Activated T-helper 1 cell treated with anti-CD3 and anti-CD28 coated beads, Interleukin-2, amount 50 U/mL, for 16 hours (primary cell): ENCODE measurements at places on chromosomes 16 and 17.
A peak's percentile ranks its signal among the peaks of the same experiment; 100 is the strongest.

DNA sequence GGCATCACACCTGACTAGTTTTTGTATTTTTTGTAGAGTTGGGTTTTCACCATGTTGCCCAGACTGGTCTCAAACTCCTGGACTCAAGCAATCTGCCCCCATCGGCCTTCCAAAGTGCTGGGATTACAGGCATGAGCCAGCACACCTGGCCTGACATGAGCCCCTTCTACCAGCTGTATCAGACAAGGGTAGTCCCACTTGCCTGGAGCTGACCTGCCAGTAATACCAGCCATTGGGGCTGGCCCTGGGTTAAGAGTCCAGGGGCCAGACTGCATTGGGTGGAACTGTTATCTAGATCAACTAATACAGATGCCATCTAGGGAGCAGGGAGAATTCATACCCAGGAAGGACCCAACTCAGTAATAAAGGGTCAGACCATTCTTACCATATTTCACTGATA, 28.1 kb downstream of the WSB1 start:
- no peak for DNase-seq

DNA sequence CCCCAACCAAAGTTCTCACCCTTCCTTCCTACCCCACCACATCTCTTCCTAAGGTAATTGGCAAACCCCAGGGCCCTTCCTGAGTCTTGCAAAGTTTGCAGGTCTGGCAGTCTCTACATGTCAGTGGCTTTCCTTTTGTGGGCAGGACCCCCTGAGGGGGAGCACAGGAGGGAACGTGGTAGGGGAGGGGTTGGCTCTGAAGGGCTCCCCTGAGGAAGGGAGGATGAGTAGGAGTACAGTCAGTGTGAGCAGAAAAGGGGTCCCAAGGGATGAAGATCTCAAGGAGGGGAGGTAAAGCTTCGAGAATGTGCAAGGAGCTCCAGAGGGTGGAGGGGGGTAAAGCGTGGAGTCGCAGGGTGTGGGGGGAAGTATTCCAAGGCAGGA, 206.9 kb downstream of the RAB11FIP4 start:
- no peak for DNase-seq

GRCh38 chr17:62150471-62150870, 85.4 kb upstream of the MED13 start:
- DNase-seq, result no peak

- DNase-seq, result no peak
These were observed 92.4 kb downstream of the RPGRIP1L start for GRCh38 chr16:53611179-53611696.

GRCh38 chr17:16980813-16981731, 9.2 kb upstream of the TNFRSF13B start:
- DNase-seq, result no peak

DNA sequence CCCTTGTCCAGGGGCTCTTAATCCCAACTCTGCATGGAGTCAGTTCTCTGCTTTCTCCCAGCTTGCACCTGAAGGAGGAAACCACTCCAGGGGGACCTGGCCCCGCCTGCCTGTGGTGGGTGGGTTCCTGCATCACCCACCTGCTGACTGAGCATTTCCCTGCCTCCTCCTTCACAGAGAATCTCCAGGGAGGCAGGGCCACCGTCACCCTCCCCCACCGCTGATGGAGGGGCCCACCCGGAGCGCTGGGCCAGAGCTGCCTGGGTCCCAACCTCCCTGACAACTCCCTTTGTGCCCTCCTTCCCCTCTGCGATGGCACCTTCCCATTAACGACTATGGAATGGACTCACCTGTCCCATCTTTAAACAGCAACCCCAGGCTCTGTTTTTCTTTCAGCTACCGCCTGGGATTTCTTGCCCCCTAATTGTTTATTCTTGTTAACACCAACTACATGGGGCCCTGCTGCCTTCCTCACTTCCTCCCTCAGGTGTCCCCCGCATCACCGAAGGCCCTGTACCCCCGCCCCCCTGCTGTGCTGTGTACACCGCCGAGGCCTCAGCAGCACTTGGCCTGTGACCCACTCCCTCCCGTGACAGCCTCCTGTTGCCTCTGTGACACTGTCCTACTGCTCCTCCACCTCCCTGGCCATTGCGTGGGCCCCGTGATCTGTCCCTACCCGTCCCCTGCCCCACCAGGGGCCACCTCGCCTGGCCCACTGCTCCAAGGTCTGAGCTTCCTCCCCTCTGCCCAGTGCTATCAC, 842 bp upstream of the TEDC2 start:
- no peak for DNase-seq

DNA sequence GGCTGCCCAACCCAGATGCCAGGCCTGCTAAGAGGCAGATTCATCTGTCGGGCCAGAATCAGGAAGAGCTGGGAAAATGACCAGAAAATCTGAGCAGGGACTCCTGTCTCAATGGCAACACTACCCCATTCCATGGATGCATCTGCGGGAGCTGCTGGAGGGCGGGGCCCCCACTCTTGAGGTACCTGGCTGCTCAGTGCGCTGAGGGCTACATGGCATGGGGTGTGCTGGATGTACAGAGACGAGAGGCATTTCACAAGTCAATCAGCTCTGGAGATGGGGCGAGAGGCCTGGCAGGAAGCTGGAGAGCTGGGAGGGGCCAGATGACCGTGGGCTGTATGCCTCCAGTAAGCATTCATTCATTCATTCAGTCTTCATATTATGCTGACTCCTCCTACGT, 6.4 kb downstream of the SDK2 start:
- DNase-seq, result no peak

- no peak for DNase-seq
These were observed 16.9 kb upstream of the SP2 start for GRCh38 chr17:47879028-47879585.

DNA sequence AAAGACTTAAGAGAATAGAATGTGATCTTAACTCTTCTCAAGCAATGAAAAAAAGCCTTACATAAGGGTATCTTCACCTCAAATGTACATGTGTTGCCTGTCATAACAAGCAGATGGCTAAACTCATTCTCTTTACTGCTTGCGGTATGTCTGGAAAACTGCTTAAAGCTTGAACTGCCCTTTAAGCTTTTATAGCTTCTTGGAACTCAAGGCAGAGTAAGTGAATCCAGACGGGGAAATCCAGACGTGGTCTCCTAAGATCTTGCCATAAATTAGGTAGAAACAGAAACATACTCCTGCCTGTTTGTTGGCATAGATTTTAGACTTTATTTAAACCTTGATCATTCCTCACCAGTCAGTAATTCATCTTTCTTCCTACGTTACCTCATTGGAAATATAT, 19.6 kb downstream of the CLUAP1 start:
- no peak for DNase-seq

GRCh38 chr16:28324235-28324886, 32.0 kb downstream of the SBK1 start:
- no peak for DNase-seq

- no peak for DNase-seq
These were observed 571 bp upstream of the NME1 start for GRCh38 chr17:51152766-51153209.

DNA sequence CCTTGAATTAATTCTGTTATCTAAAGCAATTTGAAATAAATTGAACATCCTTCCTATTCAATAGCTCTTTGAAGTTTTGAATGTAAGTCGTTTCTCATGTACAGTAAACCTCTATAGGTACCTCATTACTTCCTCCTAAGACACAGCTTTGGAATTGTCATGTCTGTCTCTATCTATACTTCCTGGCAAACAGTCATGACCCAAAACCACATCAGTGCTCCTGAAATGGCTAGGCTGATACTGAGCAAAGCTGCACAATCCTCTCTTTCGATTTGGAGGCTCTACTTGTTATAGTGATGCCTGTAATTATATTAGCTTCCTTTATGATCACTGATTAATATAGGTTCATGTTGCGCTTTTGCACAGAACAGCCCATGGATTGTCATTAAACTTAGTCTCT, 110.1 kb downstream of the ADAMTS18 start:
- DNase-seq, result no peak

GRCh38 chr16:57497121-57497520, 10.8 kb upstream of the DOK4 start:
- no peak for DNase-seq

DNA sequence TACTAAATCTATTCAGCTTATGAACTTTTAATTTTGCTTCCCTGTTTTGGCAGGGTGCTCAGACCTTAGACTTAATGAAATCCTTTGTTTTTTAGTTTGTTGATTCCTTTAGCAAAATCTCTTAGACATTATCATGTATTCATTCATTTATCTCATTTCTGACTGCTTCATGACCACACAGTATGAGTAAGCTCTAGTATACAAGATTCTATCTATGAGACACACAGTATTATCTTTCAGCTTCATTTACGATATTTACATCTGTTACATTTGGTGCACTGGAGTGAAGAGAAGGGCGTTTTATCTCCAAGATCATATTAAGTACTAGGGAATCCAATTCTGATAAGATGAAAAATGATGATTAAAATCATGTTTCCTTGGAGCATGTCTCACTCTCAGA, 448.1 kb upstream of the CA10 start:
- no peak for DNase-seq

- DNase-seq, result no peak
These were observed 92.8 kb downstream of the CYLD start for GRCh38 chr16:50834701-50835100.

GRCh38 chr17:82487910-82488309, 29.4 kb downstream of the NARF start:
- no peak for DNase-seq

GRCh38 chr17:66893382-66893781, 58.5 kb downstream of the CACNG5 start:
- DNase-seq, result no peak

DNA sequence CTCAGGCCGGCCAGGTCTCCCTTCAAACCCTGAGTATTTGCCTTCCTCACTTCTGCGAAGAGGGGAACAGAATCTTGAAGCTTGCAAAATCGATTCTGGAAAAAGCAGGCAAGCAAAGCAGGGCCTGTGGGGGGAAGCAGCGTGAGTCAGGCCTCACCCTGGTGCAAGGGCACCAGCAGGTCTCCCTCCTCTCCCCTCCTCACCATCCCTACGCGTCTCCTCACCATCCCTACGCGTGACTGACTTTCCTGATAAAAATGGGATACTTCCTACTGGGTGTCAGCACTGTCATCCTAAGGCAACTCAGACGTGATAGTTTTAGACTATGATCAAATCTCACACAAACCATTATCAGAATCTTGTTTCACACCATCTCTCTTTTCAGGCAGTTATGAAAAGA, 12.1 kb downstream of the CMTM3 start:
- no peak for DNase-seq

- DNase-seq, result no peak
These were observed 64.6 kb downstream of the MAP2K4 start for GRCh38 chr17:12085076-12085949.

DNA sequence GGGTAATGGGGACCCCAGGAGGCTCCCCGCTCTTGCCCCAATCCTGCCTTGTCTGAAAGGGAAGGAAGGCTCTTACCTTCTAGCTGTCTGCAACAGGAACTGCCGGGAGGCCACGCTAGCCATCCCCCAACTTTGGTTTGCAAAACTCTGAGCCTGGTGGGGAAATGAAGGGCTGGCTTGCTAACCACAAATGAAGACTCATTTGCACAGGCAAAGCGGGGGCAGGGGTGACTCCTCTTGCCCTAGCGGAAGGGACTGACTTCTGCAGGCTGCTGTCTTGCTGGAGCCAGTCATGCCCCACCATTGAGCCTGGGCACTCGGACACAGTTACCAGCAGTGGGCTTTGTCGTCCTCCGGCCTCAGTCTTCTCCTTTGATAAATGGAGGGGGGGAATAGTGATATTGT, 52.6 kb downstream of the PLCG2 start:
- DNase-seq, result no peak

DNA sequence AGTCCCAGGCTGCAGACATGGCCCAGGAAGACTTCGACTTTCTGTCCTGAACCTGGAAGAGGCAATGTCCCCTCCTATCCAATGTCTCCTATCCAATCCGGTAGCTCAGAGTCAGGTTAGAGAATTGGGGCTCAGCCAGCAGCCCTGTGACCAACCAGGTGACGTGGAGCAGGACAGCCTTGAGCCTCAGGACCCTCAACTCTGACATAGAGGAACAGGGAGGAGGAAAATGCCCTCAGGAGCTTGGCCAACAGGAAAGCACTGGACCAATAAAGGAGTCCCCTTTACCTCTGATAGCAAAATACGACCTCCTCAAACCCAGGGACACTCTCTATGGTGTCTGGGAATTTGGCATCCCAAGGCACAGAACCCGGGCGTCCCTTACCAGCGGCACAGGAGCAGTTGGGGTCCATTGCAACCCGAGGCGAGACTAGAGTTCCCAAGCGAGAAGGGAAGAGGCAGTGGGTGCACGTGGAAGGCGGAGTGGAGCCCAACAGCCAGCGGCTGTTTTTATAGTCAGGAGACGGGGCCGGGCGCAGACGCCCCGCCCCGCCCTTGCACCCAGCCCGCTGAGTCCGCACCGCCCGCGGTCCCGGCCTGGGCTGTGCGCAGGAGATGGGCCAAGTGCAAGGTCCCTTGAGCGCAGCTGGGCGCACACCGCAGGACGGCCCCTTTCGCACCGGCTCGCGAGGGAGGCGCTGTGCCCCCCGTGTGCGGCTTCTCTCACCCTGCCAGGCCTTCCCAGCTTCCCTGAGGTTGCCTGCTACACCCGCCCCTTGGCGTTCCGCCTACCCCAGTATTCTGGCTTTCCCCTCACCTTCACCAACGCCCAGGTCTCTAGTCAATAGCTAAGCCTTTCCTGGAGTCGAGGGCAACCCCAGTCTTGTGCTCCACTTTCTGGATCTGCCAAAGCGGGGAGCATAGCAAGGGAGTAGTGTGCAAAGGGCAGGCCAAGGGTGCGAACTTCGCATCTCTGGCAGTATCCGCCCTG, at the start of gene MT1G:
MT1G (minus strand) TSS at position 485 of the 991 bp plus-strand sequence; CDS start at position 413, 72 bp downstream.
- no peak for DNase-seq

DNA sequence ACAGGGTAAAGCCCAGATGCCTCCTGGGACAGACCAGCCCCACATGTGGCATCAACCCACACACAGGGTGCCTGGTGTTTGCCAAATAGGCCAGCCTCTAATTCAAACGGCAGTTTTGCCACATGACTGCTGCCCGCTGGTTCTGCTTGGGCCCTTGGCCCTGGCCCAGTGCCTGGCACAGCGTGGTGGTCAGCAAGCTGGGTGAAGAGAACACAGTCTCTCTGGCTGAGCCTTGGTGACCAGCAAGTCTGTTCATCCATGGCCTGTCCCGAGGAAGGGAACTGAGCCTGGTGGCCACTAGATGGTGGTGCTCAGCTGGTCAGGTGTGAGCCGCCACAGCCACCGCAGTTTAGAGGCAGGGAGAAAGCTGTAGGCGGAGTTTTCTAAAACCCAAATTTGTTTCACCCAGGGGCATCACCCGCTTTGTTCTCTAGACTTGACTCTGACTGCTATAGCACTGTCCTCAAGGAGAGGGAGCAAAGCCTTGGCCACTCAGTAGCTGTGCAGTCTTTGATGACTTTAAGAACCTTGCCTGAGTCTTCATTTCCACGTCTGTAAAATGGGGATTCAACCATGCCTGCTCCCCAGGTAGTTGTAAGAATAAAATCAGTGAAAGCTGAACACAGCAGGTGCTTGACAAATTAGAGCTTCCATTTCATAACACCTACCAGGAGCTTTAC, 4.7 kb upstream of the GFAP start:
- DNase-seq, result peak; percentile 20

- no peak for DNase-seq
These were observed 11.5 kb upstream of the TBX4 start for GRCh38 chr17:61440697-61441096.

GRCh38 chr17:79855331-79856124, 16.3 kb upstream of the CBX4 start:
- DNase-seq, result no peak
